ENCODE measurements at places on chromosomes 4 and X.

GRCh38 chr4:148059617-148060180 lies 327.8 kb downstream of the ARHGAP10 start:
- no peak for DNase-seq

GRCh38 chrX:48490661-48491060 lies 14.7 kb downstream of the FTSJ1 start:
- DNase-seq: peak; percentile 8

DNA sequence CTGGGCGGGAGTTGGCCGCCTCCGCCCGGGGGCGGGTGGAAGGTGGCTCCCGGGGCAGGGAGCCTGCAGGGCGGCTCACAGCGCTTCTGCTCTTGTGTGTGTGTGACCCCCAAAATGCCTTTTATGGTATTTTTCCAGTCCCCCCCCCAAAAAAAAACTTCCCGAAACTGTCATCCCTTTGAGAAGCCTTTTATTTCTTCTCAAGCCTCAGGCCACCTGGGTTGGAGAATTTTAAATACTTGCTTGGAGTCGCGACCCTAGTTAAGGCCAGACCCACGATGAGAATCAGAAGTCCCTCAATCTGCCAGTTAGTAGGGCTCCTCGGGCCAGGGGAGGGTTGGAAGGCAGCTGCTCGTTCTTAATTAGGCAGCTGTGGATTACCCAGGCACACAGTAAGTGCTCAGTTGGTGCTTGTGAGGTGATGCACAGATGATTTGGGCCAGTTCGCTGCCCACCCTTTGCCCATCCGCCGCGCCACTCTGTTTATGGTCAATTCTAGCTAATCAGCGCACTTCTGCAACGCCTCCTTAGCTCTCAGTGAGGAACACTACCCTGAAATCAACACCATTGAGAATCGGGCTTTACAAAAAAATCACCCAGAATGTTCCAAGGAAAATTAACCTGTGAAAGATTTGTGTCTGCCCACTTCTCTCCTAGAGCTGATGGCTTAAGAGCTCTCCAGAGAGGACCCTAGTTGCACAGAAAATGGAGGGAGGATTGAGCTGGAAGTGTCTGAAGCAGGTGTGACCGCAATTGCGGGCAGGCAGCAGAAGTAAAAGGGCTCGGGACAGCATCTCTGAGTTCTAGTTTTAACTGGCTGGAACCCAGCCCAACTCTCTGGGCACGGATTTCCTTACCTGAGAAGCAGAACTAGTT lies 648 bp upstream of the SCD5 start:
- DNase-seq: no peak

DNA sequence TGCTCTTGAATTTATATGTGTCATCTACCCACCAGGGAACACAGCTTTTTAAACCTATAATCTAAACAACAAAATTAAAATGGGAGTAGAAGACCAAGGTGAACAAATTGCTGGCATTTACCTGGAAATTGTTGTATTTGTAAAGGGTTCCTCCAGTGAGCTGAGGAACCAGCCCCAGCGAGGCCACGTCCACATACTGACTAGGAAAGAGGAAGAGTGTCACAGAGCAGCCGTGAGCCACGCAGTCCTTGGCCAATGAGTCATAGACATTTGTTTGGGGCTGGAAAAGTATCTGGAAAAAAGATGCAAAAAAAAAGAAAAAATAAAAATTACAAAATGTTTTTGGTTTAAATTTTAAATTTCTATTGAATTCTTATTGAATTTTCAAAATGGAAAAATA lies 58.7 kb downstream of the METTL14 start:
- no peak for DNase-seq

DNA sequence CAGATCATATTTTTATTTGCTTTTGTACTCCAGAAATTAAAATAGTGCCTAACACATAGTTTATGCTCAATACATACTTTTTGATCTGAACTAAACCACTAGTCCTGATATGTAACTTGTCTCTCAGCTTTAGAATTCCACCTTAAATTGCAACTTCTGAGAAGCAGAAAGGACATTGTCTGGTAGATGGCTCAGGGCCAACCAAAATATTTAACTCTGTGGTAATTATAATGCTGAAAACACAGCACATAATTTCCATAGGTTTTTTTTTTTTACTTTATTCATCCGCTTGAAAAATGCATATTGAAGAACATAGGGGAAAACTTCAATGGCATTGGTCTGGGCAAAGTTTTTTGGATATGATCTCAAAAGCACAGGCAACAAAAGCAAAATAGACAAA lies 59.3 kb downstream of the AREG start:
- DNase-seq: no peak

GRCh38 chr4:186068581-186069348 lies at the start of gene TLR3:
TSS of gene TLR3 (plus strand) at chr4:186069156. CDS start at chr4:186076620, 7,464 bp downstream.
- peak; percentile 43 for DNase-seq

- DNase-seq: no peak
These were observed 4.4 kb downstream of the CDK16 start for GRCh38 chrX:47222751-47223350.

- no peak for DNase-seq
These were observed 19.6 kb downstream of the IL15 start for GRCh38 chr4:141656031-141656430.

GRCh38 chrX:129522184-129523078 lies 859 bp downstream of the SMARCA1 start:
- no peak for DNase-seq

- DNase-seq: peak; percentile 75
These were observed at the start of gene PJA1 for GRCh38 chrX:69165087-69165651. TSS of gene PJA1 (minus strand) at chrX:69165453. CDS start at chrX:69163073, 2,380 bp downstream.

DNA sequence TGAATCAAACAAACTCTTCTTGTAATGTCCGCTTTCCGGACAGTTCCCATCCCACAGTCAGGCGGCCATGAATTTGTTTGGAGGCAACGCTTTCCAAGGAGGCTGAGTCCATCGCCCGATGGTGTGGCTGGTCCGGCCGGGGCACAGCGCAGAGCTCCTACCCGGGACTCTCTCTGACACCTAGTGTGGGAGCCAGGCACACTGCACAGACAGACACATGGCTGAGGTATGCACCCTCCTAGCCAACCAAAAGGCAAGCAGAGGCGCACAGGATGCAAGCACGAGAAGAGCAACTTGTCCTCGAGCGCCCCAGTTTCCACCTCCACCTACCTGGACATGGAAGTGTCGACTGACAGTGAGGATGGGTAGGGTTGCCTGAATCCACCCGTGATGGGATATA lies 87.5 kb downstream of the LEF1 start:
- DNase-seq: no peak

DNA sequence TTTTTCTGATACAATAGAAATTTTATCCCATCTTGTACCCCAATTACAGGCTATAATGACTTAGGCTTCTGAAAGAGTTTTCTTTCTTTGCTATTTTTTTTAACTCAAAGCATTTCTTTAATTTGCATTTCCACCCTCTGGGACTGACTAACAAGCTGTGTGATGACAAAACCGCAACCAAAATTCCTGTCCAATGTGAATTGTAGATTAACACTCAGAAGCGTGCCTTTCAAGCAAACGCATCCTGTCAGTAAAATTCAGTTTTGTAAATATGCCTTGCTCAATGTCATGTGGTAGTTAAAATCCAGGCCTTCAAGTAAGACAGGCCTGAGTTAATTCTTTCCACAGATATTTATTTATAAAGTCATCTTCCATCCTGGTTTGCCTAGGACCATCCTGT lies 50.3 kb downstream of the STK32B start:
- DNase-seq: no peak

GRCh38 chr4:72323227-72323626 lies 245.8 kb downstream of the ADAMTS3 start:
- no peak for DNase-seq

DNA sequence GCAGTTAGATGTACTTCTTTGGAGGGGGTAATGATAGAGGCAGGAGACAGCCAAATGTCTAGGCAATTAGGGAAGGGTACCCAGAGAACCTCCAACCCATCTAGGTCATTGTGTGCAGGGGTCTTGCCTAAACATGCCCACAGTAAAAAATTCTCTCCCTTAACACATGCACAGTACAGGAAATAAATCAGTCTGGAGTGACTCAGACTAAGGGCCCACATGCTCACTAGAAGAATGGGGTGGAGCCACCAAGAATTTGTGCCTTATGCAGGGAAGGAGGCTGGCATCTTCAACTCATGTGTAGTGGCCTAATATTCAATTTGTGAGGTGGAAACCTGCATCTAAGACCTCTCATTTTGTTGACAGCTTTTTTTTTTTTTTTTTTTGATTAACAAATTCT lies 945.3 kb upstream of the GRIA3 start:
- DNase-seq: peak; percentile 0

DNA sequence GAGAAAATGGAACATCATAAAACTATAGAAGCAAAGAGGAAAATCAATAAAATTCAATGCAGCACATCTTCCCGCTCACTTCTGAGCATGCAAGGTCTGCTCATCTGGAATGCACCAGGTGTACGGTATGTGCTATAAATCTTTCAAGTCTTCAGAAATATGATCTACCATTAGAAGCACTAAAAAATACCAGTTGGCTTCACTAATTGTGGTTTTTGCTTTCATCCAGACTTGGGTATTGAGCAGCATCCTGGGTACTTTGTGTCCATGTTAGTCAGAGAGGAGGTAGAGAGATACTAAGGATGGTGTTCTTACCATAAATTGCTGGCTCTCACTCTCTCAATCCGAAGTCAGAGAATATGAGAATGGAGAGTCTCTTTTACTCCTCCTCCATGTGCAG lies 477.1 kb downstream of the PPARGC1A start:
- DNase-seq: no peak

- no peak for DNase-seq
These were observed 607.3 kb upstream of the AADAT start for GRCh38 chr4:170697045-170697444.

DNA sequence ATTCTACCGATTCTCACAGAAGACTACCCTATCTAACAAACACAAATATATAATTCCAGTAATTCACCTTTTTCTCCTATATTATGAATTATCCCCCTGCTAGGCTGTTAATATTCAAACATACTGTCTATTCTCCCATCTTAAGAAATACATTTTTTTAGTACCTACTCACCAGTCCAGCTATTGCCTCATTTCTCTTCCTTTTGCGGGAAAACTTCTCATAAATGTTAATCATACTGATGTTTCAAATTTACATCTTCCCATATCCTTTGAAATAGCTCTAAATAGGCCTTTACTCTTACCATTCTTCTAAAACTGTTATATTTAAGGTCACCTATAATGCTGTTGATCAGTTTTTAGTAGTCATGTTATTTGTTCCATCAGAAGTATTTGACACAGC lies 759.1 kb upstream of the SLIT2 start:
- DNase-seq: no peak

- no peak for DNase-seq
These were observed 206.6 kb upstream of the HS3ST1 start for GRCh38 chr4:11635342-11635741.

All from RKO (cell line).